ENCODE measurements at places on chromosomes 12 and 14.
A peak's percentile ranks its signal among the peaks of the same experiment; 100 is the strongest.

DNA sequence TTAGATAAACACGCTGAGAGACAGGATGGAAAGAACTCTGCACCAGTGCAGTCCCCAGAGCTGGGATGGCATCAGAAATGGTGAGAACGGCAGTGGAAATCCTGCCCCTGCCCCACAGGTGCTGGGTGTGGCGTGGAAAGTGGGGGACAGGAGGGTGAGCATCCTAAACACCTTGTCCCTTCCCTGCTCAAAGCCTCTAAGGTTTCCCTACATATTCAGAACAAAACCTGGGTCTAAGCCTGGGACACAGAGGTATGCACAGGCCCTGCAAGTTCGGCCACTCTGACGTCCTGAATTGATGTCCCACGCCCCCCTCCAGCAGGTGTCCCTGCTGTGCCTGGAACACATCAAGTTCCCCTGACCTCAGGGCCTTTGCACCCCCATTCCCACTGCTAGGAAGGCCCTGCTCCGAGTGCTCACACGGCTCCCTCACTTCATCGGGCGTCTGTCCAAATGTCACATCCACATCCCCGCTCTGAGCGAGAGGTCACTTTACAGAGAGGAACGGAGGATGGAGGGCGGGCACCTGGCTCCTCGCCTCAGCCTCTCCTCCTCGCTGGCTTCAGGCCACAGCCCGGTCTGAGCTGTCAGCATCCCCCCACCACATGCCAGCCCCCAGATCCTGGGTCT, 38.5 kb upstream of the SFSWAP start:
- no peak for DNase-seq

- DNase-seq: no peak
Measured at GRCh38 chr14:61381553-61381952, 60.2 kb downstream of the PRKCH start.

DNA sequence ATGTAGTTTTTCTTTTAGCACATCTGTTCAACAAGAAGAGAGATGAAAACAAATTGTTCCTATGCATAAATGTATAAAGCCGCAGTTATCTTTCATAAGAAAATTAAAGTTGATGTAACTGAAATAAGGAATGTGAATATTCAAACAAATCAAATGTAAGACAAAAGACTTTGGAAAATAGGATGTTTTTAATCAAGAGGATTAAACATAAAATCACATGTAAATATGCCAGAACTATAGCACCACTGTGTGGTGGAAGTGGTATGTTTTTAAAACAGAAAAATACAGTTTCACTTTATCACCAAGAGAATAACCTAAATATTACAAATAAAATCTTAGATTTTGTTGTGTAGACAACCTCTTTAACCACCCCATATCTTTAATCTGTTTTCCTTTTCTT, 40.4 kb downstream of the CAPS2 start:
- no peak for DNase-seq

- no peak for DNase-seq
Measured at GRCh38 chr12:106112145-106112821, 26.5 kb downstream of the NUAK1 start.

- peak; percentile 31 for DNase-seq
Measured at GRCh38 chr12:104604070-104604994, 147.6 kb downstream of the CHST11 start.

DNA sequence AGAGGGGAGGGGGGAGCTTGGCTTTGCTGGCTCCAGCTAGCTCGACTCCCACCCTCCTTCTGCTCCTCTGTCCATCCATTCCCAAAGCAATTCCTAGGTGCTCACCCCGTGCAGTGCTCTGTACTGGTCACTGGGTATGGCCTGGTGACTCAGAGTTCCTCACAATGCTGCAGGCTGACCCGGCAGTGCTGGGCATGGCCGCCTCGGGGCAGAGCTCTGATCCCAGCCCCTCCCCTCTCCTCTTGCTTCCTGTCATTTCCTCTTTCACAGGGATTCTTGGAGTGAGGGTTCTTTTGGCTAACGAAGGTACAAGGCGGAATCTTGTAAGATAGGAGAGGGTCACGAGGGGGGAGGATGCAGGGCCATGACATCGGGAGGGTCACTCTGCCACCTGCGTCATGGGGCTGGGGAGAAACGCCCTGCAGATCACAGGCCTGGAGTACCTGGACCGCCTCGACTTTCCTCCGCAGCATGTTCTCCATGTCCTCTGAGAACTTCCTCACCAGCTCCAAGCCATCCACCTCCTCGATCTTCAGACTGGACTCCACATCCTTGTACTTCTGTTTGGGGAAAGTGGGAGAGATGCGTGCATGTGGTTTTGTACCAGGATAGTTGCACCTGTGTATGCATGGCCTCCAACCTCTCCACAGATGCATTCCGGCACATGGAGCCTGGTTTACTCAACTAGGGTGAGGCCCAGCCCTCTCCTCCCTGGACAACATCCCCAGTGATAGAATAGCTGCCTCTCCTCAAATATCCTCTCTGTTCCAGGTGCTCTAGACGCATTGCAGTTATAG, 5.7 kb downstream of the CACNA2D4 start:
- DNase-seq: no peak

DNA sequence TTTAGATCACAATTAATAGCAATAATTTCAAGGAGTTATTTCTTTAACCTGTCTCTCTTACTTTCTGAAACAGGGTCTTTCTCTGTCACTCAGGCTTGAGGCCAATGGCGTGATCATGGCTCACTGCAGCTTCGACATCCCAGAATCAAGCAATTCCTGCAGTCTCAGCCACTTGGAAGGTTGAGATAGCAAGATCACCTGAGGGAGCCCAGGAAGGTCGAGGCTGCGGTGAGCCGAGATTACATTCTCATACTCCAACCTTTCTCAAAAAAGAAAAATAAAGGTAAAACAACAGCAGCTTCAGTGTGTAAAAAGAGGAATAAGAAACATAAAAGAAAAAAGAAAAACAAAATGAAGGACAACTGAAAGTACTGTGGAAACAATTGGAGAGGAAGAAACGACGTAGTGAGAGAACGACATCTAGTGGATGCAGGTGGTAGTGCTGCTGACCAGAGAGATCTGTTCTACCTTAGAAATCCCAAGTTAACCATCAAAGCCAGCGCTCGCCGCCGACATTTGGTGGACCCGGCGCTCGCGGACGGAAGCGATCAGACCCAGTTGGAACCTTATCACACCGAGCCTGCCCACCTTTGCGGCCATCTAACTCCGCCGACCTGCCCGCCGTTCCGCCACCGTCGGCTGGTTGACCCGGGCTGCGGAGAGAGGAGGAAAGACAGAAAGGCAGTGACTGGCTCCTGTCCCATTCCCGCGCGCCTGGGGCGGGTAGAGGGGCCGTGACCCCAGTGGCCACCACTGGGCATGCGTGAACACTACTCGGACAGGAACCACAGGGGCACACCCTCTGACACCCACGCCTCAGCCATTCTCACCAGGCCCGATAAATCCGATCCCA, 196.1 kb downstream of the ALG10 start:
- DNase-seq: peak; percentile 62

GRCh38 chr12:82425241-82425640, 66.9 kb downstream of the METTL25 start:
- DNase-seq: no peak

- DNase-seq: peak; percentile 35
Measured at GRCh38 chr12:56631790-56632700, 1.9 kb upstream of the BAZ2A start.

DNA sequence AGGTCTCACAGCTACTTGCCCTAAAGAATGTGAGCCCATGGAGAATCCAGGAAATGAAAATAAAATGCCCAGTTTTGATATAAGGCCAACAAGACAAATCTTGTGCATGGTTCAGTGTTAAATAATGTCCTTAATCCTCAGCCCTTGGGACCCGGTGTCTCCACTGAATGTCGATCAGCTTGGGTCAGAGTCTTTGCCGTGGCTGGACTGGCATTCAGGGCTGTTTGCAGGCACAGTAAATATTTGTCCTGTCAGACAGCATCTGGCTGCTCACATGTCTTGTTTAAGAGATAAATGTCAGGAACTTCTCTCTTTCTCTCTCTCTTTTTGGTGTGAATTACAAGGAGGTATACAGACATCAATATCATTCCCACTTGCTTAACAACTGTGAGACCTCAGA, 452.5 kb downstream of the FUT8 start:
- no peak for DNase-seq

DNA sequence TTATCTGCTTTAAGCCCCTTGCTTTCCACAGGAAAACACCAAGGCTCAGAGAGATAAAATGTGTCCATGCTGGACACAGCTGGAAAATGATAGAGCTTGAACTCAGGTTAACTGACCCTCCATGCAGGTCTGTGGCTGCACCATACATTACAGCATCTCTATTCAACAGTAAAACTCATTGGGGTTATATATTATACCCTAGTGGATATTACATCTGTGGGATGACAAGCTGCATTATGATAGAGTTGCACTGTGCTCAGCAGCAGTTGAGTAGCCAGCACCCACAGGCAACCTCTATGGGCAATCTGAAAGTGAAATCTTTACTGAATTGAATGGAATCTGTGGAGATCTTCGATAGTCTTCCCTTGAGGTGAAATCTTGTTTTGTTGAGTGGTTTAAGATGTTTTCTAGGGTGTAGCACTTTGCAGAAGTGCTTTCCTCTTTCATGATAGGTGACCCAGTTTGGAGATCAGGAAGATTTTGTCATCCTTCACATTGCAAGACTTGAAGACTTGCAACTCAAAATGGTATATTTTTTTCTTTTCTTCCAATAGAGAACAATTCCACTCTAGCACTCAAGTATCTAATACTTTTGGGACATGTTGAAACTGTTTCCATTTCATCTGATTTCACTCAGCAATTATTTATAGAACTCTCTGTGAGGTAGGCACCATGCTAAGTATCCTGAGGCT, 389.2 kb downstream of the RAD51B start:
- DNase-seq: no peak

DNA sequence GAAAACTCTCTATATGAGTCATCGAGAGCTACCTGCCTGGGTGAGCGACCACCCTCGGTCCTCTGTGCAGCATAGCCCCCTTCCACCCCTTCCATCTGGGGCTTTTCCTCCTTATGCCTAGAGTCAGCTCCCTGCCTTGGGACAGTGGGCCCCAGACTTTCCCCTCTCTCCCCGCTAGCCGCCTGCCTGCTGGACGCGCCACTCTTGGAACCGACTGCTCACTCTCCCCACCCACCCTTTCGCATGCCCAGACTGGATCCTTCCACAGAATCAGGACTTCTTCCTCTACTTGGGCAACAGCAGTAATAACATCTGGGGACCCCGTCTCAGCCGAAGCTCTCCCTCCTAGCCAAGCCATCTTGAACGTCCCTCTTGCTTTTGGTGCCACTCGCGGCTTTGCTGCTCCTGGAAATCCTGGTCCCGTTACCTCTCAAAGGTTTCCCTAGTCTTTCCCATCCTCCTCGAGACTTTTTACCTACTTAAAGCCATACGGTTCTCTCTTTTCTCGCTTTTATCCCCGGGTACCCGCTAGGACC, 671 bp downstream of the ESYT1 start:
- no peak for DNase-seq

GRCh38 chr14:37932481-37932880, 275.2 kb upstream of the SSTR1 start:
- no peak for DNase-seq

DNA sequence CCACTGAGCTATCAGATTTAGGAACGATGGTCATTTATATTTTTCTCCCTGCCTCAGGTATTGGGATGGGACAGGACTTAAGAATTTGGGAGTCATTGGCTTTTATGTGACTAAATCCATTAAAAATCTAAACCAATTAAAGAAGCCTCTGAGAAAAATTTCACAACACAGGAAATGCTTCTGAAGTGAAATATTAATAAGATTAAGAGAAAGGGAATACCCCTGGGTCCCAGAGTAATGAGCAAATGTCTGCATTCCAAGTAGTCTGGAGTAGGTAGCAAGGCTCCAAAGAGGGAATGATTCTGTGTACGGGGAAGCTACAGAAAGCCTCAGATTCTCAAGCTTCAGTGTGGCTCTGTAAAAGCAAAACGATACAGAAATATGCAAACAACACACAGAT, 707 bp upstream of the MED6 start:
- DNase-seq: no peak

DNA sequence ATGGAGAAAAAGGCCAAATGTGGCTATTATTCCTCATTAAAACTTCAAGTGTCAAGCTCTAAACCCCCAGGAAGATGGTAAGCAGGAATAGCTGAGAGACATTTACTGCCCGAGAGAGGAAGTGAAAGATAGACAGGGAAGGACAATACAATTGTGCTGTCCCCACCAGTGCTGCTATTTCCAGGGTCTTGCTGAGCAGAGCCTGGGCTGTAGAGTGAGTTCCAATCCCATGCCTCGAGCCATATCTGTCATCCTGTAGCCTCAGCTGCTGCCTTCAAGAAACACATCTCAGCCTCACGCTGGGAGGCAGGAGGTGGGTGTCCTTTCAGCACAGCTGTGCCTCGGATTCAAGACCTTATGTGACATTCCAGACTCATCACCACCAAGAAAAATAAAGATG, 114.0 kb downstream of the RPAP3 start:
- DNase-seq: no peak

GRCh38 chr14:74852922-74853530, 22.9 kb downstream of the PROX2 start:
- no peak for DNase-seq

- DNase-seq: no peak
Measured at GRCh38 chr14:21017528-21018245, 7.2 kb downstream of the NDRG2 start.

DNA sequence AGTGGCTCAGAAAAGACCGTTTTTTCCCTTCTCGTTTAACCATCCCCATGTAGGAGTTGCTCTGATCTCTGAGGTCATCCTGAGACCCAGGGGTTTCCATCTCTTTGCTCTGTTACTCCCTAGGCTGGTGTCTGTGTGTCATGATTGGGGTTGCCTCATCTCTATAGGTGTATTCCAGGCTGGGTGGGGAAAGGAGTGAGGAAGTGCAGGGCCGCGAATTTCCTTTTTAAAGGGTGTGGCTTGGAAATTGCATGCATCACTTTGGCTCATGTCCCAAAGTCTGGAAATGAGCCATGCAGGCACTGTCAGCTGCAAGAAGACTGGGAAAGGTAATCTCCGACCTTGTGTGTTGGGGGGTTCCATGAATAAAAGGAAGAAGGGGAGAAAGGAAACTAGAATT, 201.9 kb downstream of the AACS start:
- no peak for DNase-seq

- DNase-seq: no peak
Measured at GRCh38 chr14:68234101-68234905, 414.7 kb downstream of the RAD51B start.

DNA sequence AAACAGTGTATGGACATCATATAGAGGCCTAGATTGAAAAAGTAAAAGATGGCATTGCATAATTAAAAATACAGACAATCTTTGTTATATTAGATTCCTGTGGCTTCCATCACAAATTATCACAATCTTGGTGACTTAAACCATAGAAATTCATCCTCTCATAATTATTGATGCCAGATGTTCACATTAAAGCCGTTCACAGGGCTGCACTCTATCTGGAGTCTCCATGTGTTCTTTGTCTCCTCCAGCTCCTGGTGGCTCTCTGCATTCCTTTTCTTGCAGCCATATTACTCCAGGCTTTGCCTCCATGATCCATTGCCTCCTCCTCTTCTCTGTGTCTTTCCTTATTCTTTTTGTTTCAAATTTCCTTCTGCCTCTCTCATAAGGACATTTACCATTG, 875.7 kb upstream of the USP15 start:
- DNase-seq: no peak

Measured in stimulated activated CD4-positive, alpha-beta T cell treated with anti-CD3 and anti-CD28 coated beads, Interleukin-2, amount 100 ng/mL, for 48 hours (primary cell).